GM20000 (cell line): ENCODE measurements at places on chromosomes 5 and 9.

DNA sequence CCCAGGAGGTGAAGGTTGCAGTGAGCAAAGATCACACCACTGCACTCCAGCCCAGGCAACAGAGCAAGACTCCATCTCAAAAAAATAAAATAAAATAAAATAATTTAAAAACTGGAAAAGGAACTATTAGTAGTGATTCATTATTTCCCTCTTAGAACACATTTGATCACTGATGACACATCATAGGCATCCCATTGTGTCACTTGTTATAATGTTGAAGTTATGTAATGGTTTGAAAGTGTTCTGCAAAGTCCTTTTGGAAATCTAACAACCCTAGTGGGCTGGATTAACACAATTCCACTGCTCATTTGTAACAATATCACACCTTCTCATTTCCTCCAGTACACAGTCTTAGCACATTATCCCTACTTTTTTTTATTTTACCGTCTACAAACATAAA lies 81.8 kb upstream of the LMNB1 start:
- no peak for DNase-seq

GRCh38 chr5:76427206-76428140 lies 24.4 kb downstream of the IQGAP2 start:
- DNase-seq = no peak

- no peak for DNase-seq
These were observed 7.3 kb downstream of the VLDLR start for GRCh38 chr9:2628919-2629318.

- no peak for DNase-seq
These were observed 288.4 kb downstream of the CAAP1 start for GRCh38 chr9:26604076-26604662.

DNA sequence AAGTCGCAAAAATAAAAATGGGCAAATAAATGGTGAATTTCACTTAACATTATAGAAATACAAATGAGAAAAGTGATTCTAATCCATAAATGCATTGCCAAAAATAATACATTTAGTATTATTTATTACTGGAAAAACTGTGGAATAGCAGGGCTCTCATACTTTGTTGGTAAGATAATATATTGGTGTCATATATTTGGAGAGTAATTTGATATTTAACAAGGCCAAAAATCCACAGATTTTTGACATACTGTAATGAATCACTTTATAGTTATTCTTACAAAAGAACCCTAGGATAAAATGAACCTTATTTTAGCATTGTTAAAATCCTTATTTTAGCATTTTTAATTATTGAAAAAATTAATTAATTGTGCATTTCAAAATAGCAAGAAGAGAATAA lies 397.2 kb upstream of the DAB2 start:
- no peak for DNase-seq

DNA sequence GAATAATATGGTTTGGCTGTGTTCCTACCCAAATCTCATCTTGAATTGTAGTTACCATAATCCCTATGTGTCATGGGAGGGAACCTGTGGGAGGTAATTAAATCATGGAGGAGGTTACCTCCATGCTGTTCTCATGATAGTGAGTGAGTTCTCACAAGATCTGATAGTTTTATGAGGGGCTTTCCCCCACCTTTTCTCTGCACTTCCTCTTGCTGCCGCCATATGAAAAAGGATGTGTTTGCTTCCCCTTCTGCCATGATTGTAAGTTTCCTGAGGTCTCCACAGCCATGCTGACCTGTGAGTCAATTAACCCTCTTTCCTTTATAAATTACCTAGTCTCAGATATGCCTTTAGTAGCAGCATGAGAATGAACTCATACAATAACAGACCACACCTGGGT lies 63.7 kb upstream of the PRR16 start:
- no peak for DNase-seq

DNA sequence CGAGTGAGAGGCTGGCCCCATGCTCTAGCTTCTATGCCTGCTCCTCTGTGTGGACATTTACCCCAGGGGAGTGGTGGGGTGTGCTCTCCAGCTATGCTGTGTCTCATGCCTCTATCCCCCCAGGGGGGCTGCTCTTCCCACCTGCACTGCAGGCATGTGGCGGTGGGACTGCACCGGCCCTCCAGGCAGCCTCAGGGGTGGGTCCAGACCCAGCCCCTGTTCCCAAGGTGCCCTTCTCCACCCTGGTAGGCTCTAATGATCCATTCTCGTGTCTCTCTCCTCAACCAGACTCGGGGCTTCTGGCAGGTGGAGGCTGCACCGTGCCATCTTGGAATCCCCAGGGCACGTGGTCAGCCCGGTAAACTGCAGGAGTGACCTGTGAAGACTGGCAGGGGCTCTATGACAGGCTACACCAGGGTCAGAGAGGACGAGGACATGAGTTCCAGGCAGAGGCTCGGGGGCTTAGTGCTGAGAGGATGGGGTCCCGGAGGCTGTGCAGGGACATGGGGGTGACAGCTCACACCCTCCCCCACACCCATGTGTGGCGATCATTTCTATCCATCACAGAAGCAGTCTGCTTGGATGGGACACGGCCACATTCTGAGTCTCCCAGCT lies 22.7 kb upstream of the COL5A1 start:
- DNase-seq = no peak

DNA sequence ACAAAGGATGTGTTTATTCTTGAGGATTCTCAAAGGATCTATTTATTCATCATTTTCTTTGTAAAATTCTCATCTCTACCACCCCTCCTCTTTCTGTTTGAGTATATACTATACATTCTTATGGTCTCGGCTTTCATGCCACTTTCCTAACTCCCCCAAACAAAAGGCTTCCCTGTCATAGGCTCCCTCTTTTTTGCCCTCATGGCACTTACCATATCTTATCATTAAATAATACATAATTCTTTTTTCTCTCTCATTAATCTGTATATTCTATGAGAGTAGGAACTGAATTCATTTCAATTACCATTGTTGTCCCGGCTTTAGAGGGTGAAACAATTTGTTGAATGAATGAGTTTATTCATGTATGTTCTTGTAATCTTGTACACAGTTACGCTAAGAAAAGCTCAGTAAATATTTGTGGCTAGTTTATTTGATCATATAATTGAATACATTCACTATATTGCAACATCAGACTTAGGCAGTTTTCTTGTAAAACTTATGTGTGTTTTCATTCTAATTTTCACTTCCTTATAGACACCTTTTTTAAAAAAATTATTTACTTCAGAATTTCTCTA lies 254.6 kb downstream of the EDIL3 start:
- DNase-seq = no peak

- no peak for DNase-seq
These were observed 146.4 kb downstream of the GADD45G start for GRCh38 chr9:89751079-89751825.
